Activated T-cell treated with anti-CD3 and anti-CD28 coated beads, Interleukin-2, amount 50 U/mL, for 48 hours (primary cell): ENCODE measurements at places on chromosomes 2 and 18.
A peak's percentile ranks its signal among the peaks of the same experiment; 100 is the strongest.

- no peak for DNase-seq
These were observed 84.2 kb upstream of the NCK2 start for GRCh38 chr2:105660489-105660888.

DNA sequence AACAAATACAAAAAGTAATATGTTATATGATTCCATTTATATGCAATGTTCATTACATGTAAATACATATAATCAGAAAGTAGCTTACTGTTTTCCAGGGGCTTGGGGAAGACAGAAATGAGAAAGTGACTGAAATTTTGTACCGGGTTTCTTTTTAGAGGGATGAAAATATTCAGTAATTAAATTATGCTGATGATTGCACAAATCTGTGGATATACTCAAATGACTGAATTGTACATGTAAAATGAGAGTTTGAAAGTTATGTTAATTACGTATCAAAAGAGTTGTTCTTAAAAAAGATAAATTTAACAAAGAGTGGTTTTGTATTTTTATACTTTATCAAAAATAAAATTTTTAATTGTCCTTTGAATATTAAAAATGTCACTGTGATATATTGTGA is 856.3 kb downstream of the DSC3 start:
- DNase-seq: no peak

DNA sequence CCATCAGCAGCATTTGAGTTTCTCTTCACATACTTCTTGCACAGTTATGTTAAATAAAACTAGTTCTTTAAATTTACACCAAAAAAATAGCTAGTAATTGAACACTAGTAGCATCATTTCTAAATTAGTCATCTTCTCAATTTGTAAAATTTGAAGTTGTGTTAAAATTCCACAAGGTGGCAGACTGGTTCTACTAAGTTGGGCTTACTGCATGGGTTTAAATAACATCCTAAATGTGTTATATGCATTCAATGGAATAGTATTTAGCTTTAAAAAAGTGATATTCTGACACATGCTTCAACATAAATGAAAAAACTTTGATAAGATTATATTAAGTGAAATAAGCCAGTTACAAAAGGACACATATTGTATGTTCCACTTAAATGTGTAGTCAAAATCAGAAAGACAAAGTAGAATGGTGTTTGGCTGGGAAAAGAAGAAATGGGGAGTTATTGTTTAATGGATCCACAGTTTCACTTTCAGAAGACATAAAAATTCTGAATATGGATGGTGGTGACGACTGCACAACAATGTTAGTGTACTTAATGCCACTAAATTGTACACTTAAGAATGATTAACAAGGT is 28.7 kb upstream of the RPRD1A start:
- DNase-seq: no peak

DNA sequence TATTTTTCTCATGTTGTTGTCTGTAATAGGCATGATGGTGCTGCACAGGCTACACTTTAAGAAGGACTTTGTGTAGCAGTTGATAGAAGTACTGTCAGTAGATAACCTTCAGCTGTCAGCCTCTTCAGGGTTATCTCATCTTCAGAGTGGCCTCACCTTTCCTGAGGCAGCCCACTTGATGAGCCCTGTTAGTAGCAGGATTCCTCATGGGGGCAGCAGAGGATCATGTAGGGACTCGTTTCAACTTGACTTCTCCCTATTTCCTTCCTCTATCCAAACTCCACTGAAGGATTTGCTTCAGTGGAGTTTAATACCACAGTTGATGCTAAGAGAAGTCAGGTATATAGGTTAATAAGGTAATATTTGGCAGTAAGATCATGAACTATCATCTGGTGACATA is 530.3 kb upstream of the FSIP2 start:
- DNase-seq: no peak

DNA sequence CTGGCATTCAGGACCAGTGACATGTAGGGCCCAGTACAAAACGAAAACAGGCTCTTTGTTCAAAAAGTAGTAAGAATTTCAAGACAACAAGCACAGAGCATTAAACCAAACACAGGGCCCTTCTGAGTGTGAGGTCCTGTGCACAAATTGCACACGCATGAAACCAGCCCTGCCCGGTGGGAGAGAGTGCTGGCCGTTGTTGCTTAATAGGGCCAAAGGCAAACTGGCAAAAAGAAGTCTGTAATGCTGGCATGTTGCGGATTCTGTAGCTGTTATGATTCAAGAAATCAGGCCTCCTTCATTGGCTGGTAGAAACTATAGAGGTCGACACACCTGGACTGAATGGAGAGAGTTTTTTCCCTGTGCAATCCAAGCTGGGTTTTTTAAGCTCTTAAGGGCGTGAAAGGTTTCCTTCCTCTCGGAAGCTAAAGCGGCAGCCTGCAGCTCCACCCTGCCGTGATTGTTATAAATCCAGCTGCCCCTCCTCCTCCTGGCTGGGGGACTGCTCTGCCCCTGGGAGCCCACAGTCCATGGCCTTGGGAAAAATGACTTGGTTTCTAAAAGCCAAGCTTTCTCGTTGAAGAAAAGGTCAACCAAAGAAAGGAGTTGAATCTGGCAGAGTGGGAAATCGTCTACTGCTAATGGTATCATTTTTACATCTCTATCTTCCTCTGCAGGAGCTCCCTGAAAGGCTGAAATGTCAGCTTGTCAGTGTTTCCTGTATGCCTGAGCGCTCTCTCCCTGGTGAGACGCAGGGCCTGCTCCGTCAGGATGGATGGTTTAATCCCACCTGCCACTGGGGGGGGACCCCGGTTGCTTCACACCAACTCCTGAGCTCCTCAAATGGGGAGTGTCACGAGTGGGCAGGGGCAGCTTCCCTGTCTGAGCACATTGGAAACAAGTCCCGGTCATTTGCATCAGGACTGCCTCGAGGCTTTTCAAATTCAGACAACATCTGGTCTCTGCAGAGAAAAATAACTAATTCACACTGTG is 143.6 kb downstream of the ALPK2 start:
- DNase-seq: no peak

- no peak for DNase-seq
These were observed 2.1 kb downstream of the FBLN7 start for GRCh38 chr2:112140205-112140802.

DNA sequence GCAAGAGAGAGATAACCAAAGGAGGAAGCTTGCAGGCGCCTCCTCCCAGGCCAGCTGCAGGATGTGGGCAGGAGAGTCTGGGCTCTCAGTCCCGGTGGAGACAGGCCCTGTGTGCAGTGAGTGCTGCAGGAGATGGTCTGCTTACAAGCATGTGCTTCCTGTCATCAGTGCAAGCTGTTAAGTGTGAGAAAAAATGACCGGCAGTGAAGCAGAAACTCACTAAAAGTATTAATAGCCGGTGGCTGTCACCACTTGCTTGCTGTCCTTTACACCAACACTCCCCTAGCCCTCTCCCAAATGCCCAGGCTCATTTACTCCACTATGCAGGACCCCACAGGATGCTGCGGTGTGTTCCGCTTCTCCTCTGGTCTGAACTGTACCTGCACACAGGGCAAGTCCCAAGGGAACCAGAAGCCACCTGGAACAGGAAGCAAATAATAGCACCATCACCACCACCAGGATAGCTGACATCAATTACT is 435.6 kb upstream of the HS6ST1 start:
- no peak for DNase-seq

- DNase-seq: no peak
These were observed 218.9 kb upstream of the NCKAP5 start for GRCh38 chr2:133787207-133787606.

GRCh38 chr2:99762714-99763113 is 272.9 kb upstream of the REV1 start:
- DNase-seq: no peak

DNA sequence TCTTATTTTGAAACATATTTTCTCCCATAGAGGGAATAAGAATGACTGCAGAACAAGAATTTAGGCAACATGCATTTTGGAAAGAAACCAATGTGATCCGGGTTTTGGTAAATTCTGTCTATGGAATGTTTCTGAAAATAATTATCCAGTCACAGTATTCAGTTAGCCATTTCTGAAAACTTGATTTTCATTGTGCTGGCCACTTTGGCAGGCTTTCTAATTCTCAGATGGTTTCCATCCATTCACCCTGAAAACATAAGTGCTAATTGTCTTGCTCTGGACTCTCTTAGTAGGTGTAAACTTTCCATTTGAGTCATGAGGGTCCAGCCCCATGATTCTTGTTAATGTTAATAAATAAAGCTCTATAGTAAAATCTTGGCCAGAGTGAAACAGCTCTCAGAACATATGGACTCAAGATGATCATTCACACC is 176.5 kb downstream of the RBM43 start:
- no peak for DNase-seq

- DNase-seq: no peak
These were observed 24.2 kb downstream of the ICOS start for GRCh38 chr2:203960811-203961210.

DNA sequence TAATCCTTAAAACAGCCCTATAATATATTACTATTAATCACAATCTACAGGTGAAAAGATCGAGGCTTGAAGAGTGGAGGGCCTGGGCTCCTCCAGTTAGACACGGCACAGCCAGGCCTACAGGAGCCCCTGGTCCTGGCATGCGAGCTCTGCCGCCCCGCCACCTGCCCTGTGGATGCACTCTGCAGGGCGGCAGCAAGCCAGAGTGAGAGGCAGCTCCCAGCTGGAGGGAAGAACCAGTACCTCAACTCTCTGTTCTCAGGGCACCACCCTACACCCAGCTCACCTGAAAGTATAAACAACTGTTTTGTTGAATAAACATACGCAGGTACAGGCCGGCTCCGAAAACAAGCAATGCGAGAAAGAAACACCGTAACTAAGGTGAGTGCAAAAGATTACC is 34.6 kb downstream of the EIPR1 start:
- no peak for DNase-seq

- peak; percentile 32 for DNase-seq
These were observed 32.2 kb downstream of the IKZF2 start for GRCh38 chr2:213119061-213119809.

GRCh38 chr18:79523736-79524180 is 128.0 kb downstream of the NFATC1 start:
- DNase-seq: no peak

DNA sequence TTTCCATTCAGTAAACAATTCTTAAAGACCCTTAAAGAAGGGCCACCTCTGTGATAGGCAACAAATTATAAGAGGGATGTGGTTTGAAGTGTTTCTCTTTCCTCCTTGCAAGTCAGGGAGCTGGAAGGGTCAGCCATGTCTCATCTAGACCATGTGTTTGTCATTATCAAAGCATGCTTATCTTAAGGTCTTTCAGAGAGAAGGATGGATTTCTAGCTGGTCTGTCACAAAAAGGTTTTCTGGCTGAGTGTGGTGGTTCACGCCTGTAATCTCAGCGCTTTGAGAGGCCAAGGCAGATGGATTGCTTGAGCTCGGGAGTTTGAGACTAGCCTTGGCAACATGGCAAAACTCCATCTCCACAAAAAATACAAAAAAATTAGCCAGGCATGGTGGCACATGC is 59.2 kb upstream of the PEX13 start:
- no peak for DNase-seq

DNA sequence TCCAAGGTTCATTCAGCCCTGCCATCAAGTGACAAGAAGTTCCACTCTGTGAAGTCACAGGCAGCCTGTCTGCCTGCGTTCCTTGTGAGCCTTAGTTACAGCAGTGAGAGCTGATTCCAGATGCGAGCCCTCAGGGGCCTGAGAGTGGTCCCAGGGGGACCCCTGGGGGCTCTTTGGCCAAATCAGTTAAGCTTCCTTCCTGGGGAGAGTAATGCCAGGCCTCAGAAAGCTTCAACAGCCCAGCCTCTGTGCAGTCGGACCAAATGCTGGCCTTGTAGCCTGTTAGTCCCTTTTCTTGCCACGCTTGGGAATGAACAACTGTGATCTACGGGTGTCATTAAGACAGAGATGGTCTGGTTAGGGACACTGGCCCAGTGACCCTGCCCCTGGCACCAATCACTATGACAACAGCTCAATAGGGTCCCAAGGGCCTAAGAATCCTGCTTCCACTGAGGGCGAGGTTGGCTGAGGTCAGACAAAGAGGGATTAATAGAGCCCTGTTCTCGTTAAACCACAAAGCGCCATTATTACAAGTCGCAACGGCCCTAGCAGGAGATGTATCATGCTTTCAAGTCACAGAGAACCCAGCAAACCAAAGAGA is 50.9 kb downstream of the HS1BP3 start:
- no peak for DNase-seq

DNA sequence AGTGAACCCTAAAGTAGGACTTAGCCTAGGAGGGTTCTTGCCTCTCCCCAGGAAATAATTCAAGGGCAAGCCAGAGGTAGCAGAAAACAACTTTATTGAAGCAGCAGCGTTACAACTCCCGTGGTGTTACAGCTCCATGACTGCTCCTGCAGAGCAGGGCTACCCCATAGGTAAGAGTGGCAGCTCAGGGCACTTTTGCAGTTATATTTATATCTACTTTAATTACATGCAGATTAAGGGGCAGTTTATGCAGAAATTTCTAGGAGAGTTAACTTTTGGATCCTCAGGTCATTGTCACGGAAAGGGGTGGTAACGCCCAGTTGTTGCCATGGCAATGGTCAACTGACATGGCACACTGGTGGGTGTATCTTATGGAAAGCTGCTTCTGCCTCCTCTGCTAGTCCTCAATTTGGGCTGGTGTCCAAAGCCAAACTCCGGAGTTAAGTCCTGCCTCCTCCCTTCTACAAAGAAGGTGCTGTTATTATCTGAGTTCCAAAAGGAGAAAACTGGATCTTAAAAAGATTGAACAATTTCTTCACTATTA is 1413.0 kb downstream of the DSC3 start:
- no peak for DNase-seq

DNA sequence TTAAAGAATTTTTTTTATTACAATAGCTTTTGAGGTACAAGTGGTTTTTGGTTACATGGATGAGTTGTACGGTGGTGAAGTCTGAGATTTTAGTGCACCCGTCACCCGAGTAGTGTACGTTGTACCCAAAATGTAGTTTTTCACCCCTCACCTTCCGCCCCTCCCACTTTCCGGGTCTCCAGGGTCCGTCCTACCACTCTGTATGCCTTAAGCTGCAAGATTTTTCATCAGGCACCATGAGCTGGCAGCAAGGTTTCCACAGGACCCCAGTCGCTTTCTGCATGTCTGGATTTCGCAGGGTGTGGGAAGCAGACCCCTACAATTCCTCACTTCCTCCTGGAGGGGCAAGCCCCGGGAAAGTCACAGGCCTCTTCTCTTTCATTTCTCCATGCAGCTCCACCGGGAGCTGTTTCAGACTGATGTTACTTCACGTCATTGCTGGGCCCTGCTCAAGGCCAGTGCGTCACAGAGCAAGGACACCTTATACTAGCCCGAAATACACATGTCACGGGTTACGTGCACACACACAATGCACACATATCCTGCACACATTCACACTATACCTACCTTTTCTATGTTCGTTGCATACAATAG is 179.1 kb downstream of the ZFP36L2 start:
- DNase-seq: no peak

DNA sequence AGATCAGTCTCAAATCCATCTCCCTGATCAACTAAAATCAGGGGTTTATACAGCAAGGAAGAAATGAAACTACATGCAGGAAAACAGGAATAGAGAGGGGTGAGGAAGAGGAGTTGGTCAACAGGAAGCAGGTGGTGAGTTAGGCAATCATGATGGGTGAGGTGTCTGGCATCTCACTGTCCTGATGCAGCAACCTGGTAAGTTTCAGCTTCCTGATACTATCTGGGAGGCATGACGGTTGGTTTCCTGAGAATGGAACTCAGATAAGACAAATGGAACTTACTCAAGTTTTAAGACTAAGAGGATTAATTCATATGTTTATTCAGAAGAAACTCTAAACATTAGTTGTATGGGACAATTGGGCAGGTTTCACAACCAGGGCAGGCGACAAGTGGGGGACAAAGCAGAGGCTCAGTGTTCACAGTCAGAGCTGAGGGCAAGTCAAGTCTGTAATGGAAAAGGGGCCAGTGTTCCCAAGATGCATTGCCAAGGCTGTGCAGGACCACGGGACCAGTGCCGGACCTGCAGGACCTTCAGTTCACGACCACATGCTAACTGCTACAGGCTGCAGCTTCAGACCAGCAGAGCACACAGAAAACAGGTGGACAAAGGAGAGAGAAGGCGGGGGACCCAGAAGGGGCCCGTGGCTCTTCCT is 17.7 kb upstream of the GALM start:
- DNase-seq: no peak
